Stimulated activated CD8-positive, alpha-beta memory T cell treated with anti-CD3 and anti-CD28 coated beads, Interleukin-4, amount 100 ng/mL, for 1 hour (primary cell): ENCODE measurements at places on chromosomes 7 and 10.

- DNase-seq: no peak
Measured at GRCh38 chr7:112411186-112411795, 39.0 kb upstream of the IFRD1 start.

GRCh38 chr10:113504423-113504822, 48.4 kb upstream of the HABP2 start:
- no peak for DNase-seq

DNA sequence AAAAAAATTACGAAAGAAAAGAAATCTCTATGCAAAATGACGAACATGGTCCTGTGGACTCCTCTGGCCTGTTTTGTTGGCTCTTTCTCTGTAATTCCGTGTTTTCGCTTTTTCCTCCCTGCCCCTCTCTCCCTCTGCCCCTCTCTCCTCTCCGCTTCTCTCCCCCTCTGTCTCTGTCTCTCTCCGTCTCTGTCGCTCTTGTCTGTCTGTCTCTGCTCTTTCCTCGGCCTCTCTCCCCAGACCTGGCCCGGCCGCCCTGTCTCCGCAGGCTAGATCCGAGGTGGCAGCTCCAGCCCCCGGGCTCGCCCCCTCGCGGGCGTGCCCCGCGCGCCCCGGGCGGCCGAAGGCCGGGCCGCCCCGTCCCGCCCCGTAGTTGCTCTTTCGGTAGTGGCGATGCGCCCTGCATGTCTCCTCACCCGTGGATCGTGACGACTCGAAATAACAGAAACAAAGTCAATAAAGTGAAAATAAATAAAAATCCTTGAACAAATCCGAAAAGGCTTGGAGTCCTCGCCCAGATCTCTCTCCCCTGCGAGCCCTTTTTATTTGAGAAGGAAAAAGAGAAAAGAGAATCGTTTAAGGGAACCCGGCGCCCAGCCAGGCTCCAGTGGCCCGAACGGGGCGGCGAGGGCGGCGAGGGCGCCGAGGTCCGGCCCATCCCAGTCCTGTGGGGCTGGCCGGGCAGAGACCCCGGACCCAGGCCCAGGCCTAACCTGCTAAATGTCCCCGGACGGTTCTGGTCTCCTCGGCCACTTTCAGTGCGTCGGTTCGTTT, 83.5 kb upstream of the SLF2 start:
- no peak for DNase-seq

DNA sequence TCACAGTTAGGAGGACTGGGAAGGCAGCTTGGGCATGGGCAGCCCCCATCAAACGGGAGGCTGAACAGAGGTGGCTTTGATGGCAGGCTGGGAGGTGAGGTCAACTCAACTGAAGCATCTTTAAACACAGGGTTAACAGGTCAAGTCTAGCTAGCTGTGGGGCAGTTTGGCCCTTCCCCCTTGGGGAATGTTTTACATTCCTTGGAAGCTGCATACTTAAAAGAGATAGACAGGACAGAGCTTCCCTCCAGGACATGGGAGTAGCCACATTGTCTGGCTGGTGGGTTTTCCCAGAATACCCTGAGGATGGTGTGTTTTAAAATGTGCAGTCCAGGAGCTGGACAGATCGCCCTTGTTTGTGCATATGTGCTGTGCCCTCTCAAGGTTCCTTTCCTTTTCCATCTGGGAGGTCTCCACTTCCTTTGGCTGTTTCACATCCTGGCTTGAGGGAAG, 6.8 kb upstream of the RASSF4 start:
- no peak for DNase-seq

DNA sequence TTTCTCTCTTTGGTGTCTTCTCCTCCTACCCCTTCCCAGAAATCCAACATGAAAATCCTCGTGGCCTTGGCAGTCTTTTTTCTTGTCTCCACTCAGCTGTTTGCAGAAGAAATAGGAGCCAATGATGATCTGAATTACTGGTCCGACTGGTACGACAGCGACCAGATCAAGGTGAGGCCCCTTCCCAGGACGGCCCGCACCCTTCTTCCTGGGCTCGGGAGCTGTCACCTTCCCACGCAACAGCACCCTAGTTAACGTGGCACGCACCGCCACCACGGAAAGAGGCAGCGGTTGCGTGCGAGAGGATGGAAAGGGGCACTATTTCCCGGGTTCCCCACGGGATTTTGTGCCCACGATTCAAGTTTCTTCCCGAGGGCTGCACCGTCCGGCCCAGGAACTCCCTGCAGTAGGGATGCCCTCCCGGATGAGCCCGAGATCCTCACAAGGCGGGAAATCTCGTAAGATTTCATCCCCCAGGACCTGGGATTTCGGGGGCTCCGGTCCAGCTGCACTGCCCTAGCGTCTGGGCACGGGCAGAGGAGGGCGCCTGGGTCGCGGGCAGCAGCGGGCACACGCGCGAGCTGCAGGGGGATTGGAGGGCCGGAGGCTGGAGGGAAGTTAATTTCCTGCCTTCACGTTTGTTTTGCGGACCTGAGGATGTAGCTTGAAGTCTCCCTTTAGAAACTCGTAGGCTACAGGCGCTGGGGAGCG, 834 bp downstream of the TAC1 start:
- DNase-seq: no peak

- no peak for DNase-seq
Measured at GRCh38 chr7:95323410-95324129, 762 bp downstream of the PON1 start.

- no peak for DNase-seq
Measured at GRCh38 chr10:48684463-48684791, 246 bp upstream of the WDFY4 start.
